ENCODE measurements at places on chromosomes 7 and 10.
A peak's percentile ranks its signal among the peaks of the same experiment; 100 is the strongest.

GRCh38 chr7:102260856-102261255 is 25.8 kb upstream of the SH2B2 start:
- DNase-seq: no peak

- peak; percentile 23 for DNase-seq
Observed at GRCh38 chr7:47906883-47907282, 41.4 kb downstream of the PKD1L1 start.

DNA sequence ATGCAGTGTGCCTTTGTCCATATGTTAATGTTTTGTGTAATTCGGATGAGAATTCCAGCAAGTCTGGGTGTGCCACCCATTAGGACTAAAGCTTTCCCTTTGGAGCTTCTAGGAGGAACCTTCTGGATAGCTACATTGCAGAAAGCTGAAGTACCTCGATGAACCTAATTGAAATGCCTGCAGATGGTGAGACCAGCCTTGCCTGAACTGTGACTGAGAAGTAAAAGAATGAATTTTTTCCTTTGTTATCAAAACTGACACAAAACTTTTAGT is 31.1 kb upstream of the FBXW4 start:
- DNase-seq: no peak

GRCh38 chr10:133231244-133231945 is 1.4 kb downstream of the UTF1 start:
- no peak for DNase-seq

DNA sequence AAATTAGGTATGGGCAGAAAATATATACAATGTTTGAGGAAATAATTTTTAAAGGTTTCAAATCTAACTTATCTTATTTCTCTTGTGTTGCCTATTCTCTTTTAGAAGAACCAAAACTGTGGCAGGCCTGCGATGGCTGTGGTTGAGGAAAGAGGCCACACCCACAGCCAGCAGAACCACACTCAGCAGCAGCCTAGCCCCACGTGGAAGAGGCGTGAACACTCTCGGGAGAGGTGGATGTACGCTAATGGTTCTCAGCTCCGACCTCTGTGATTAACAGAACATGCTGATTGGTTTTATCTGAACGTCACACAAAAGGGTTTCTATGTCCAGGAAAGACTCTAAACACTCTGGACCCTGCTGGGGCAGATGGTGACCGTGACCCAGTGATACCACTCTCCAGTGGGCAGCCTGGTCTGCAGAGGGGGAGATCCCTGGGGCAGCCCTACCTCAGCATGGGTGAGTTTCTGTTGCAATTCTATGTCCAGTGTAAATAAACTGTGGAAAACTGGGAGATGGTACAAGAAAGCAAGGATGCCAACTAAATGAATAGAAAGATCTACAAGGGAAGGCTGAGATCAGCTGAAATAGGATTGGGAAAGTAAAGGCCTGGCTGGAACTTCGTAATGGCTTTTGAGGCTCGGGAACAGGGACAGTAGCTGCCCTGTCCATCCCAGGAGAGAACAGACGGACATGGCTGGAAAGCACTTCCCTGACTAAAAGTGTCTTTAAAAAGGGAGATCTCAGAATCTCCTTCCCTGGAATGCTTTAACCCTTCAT is 26.6 kb downstream of the DIP2C start:
- DNase-seq: no peak

GRCh38 chr10:5816170-5816569 is 2.9 kb upstream of the GDI2 start:
- DNase-seq: no peak

- no peak for DNase-seq
Observed at GRCh38 chr10:82340166-82340565, 465.2 kb downstream of the NRG3 start.

DNA sequence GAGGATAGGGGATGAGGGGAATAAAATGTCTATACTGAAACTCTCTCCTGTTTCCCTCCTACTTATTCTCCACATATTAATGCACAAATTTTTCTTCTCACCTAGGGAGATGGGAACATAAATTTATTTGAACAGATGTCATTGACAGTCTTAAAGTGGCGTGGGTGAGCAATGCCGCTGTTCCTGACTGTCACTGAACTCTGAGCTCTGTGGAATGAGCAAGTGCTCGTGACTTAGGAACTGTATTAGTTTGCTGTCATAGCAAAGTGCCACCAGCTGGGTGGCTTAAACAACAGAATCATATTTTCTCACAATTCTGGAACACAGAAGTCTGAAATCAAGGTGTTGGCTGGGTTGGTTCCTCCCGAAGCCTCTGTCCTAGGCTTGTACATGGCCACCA is 29.1 kb downstream of the INPP5F start:
- DNase-seq: no peak

- no peak for DNase-seq
Observed at GRCh38 chr7:85030893-85031292, 156.0 kb downstream of the SEMA3D start.

DNA sequence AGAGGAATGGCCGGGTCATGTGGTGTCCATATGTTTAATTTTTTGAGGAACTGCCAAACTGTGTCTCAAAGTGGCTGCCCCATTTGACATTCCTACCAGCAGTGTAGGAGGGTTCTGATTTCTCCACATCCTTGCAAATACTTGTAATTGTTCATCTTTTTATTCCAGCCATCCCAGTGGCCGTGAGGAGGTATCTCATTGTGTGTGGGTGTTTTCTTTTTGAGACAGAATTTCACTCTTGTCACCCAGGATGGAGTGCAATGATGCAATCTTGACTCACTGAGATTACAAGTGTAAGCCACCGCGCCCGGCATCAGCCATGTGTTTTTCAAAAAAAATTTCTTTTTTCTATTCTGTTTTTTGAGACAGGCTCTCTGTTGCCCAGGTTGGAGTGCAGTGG is 38.7 kb upstream of the DLG5 start:
- DNase-seq: no peak

- no peak for DNase-seq
Observed at GRCh38 chr7:72538147-72538546, 126.0 kb upstream of the CALN1 start.

- no peak for DNase-seq
Observed at GRCh38 chr7:51346126-51346525, 29.5 kb upstream of the COBL start.

- DNase-seq: no peak
Observed at GRCh38 chr7:90834771-90835170, 238.7 kb downstream of the CDK14 start.

Data from HuH-7 (cell line).